ENCODE measurements at places on chromosomes 7 and 10.

- no peak for DNase-seq
These were observed 143.0 kb downstream of the NEURL1 start for GRCh38 chr10:103636492-103636891.

DNA sequence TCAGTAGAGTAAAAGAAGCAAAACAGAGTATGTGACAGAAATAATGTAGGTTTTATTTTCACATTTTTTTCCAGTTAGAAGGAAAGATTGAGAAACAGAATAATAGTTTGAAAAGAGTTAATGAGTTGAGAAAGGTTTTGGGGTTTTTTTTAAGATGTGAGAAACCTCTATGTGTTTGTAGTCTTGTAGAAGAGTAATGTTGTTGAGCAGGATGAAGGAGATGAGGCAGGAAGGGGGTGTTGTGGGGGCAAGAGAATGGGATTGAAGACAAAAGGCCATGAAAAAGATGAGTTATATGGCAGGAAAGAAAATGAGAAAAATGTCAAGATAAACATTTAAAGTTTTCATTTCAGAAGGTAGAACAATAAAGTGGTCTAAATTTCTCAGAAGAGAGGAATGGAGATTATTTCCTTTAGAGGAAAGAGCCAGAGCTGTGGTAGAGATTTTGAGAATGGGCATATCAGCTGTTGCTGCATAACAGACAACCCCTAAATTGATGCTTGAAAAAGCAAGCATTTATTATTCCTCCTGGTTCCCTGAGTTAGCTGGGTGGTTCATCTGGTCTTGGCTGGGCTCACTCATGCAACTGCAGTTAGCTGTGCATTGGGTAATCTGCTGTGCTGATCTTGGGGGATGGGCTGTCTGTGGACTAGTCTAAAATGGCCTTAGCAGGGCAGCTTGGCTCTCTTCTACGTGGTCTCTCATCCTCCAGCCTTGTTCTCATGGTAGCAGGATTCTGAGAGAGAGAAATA lies 27.1 kb downstream of the PCGF5 start:
- DNase-seq: peak; percentile 80

GRCh38 chr10:27297844-27298521 lies 57.4 kb upstream of the ACBD5 start:
- DNase-seq: no peak

DNA sequence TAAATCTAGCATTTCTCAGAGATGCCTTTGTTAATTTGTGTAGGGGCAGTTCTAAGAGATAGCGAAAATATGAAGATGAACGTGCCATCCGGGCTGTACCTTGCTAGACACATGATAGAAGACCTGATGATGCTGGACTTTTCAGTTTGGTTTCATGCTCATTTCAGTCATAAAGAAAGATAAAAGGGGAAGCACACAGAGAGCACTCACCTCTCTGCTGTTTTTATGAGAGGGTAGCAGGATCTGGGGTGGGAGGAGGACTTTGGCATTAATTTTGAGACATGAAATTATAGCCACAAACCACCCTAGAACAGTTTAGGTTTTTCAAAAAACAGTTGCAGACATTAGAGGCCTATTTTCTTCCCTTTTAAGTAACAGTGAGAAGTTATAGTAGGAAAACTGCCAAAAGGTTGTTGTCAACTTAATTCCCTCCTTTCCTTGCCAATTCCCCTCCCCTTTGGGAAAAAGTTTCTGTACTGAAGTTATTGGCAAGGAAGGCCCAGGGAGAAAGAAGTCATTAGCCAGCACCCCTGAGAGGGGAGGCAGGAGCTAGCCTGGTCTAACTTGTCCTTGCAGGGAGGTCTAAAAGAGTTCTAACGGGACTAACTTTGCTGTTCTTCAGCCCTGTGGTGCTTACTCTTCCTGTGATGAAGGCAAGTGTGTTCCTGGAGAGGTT lies 2.6 kb downstream of the ST7 start:
- no peak for DNase-seq

GRCh38 chr7:93054975-93055374 lies 62.8 kb downstream of the SAMD9 start:
- DNase-seq: no peak

GRCh38 chr7:29300026-29300480 lies 105.5 kb downstream of the CHN2 start:
- peak; percentile 78 for DNase-seq

Data from fibroblast of skin of scalp (primary cell).